ENCODE measurements at places on chromosomes 16 and 17. TPM values are rescaled to one million over a fixed set of nuclear protein-coding genes. Genes with fewer than 3 reads are reported as not detected.

GRCh38 chr17:45958994-45959665 lies 39.9 kb upstream of the STH start:
- DNase-seq, result no peak

NME3 gene
- total RNA-seq, result 16.5 TPM

- DNase-seq, result no peak
Observed at GRCh38 chr16:23452221-23452571, 793 bp downstream of the COG7 start.

ZNF385C gene
- total RNA-seq, result 0.63 TPM

SLC5A10 gene
- 0.06 TPM for total RNA-seq
